ENCODE measurements at places on chromosomes 5 and 9.

GRCh38 chr9:124769549-124770358 is 1.4 kb downstream of the NR6A1 start:
- no peak for DNase-seq

DNA sequence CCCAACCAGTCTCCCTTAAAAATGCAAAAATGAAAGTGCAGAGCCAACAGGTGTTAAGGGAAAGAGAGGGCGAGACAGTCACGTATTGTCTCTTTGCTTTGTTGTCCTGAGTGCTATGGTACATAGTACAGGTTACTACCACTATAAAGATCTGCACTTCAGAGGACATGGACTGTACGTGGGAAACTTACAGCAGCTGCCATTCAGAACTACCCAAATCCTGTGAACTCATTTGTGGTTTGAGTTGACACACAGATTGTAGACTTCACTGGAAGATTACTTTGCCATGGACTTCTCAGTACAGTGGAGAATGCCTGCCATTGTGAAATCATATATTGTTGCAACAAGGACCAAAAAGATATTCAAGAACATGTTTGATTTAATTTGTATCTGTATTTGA is 34.8 kb downstream of the FBXO38 start:
- no peak for DNase-seq

- no peak for DNase-seq
Measured at GRCh38 chr5:95927927-95928723, 33.5 kb downstream of the ELL2 start.

DNA sequence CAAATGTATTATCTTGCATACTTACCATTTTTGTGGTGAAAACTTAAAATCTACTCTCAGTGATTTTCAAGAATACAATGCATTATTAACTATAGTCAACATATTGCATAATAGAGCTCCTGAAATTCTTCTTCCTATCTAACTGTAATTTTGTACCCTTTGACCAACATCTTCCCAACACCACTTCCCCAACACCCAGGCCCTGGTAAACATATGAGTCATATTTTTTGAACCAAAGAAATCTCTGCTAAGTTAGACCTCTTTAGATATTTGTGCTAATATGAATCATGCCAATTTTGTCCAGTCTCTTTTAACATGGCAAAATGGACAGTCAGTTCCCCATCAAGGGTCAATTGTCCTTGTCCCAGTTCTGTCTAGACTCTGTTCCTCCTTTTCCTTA is 18.5 kb upstream of the RGS7BP start:
- no peak for DNase-seq

GRCh38 chr5:179795049-179795862 is 1.5 kb downstream of the LTC4S start:
- no peak for DNase-seq

DNA sequence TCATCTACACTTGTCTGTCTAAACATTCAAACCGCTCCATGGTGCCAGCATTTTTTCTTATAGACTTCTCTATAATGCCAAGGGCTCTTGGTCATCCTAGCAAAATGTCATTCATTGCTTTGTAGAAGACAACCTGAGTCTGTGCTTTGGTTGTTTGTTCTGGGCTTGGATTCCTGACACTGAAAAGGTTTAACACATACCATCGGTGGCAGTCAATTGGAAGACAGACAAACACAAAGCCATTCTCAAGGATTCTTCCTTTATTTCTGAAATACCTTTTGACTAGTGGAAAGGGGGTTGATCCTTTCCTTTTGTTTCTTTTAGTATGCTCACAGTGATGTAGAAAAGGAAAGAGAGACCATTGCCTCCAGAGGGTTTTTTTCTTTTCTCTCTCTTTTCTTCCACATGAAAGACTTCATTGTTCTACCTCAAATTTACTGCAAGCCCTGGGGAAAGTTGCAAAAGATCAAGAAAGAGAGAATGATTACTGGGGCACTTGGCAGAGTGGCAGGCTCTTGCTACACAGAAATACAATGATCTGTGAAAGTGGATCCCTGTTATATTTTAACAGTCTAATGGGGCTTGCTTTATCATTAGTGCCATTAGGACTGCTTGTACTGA is 66.4 kb upstream of the TMC1 start:
- DNase-seq, result no peak

DNA sequence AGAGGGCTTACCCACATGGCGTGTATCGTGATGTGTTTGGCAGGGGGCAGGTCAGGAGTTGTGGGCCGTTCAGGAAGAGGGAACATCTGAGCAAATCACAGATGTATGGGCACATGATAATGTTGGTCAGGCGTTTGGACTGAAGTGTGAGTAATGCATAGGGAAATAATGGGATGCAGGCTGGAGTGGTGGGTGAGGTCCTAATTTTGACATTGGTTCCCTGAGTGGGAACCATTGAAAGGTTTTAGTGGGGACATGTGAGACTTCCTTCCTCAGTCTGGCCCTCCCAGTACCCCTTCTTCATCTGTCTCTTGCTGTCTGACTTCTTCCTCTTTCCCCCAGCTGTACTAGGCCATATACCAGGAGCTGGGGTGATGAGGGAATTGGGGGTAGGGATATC is 7.6 kb downstream of the OTULIN start:
- DNase-seq, result no peak

DNA sequence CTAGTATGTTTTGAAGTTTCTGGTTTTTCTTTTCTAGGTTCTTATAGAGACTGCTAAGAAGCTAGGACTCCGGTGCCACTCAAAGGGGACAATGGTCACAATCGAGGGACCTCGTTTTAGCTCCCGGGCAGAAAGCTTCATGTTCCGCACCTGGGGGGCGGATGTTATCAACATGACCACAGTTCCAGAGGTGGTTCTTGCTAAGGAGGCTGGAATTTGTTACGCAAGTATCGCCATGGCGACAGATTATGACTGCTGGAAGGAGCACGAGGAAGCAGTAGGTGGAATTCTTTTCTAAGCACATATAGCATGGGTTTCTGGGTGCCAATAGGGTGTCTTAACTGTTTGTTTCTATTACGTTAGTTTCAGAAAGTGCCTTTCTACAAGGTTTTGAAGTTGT is 52.2 kb downstream of the MTAP start:
- DNase-seq, result no peak

DNA sequence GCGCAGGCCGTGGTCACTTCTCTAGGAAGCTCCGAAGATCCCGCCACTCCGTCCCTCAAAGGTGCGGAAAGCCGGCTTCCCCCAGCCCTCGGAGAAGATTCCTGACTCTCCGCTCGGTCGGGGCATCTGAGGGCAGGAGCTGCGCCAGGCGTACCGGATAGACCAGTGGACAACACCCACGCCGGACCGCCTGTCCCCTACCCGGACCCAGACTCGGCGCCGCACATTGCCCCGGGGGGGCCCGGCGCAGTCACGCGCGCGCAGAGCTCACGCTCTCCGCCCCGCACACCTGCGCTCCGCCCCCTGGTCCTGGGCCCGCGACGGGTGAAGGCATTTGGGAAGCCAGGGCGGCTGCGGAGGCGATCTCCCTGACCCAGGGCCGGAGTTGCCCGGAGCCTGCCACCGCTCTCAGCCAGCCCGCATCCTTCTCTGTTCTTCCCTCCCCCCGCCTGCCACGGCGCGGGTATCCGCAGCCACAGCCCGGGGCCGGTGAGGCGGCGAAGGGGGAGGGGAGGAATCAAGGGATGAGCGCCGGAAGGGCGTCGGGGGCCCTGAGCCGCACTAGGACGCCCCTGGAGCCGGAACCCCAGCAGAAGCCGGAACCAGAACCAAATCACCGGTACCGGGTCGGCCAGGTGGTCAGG is 448 bp downstream of the RELL2 start:
- DNase-seq, result no peak

DNA sequence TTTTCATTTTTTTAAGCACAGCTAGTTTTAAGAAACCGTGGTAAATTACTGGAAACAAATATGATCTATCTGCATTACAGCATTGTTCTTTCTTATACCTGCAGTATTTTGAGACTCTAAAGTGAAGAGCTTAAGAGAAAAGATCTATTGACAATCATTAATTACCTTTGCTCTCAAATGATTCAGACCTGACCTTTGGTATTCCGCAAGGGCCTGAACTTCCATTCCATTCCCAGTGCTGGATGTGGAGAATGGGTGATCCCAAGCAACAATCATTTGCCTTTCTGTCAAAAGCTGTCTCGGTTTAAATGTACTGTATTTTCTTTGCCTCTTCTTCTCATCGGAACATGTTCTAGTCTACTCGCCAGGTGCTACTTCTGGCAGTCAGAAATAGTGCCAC is 18.9 kb downstream of the NREP start:
- DNase-seq, result no peak

- DNase-seq, result no peak
Measured at GRCh38 chr5:175344331-175345195, 99.4 kb downstream of the DRD1 start.

- DNase-seq, result no peak
Measured at GRCh38 chr9:78428640-78429039, 131.7 kb downstream of the PSAT1 start.

GRCh38 chr9:127388037-127388855 is 8.7 kb upstream of the SLC2A8 start:
- no peak for DNase-seq

- DNase-seq, result no peak
Measured at GRCh38 chr5:54905942-54906537, 79.4 kb downstream of the ESM1 start.

GRCh38 chr5:1052641-1053390 is 44.2 kb downstream of the NKD2 start:
- no peak for DNase-seq

DNA sequence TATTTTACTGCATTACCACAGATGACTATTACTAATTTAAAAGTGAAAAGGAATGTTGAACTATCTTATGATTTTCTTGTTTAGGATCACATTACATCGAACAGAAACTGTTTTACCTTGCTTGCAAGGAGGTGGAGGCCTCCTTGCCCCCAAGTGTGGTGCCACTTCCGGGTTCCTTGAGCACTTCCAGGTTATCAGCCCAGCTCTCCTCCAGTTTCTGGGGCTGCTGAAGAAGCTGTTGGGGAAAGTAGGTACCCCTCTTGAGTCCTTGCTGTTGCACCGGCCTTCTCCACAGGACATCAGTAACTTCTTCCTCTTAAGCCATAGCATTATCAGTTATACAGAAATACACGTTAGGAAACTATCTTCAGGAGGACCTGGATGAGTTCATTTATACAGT is 278.2 kb downstream of the DMRT2 start:
- DNase-seq, result no peak

DNA sequence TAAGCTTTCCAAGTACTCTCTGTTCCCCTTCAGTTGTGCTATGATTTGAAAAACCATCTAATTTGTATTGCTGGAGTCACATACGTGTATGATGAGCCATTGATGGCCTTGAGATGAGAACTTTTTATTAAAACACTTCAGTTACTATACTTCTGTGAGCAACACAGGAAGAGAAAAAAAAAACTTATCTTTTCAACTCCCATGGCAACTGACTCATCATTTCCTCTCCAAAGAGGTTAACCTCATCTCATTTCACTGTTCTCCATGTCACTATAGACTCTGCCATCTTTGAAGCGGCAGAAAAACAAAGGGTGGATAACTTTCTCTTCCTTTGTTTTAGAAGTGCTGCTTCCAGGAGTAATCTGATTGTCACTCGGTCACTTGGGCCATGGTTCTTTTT is 104.3 kb upstream of the PCSK1 start:
- DNase-seq, result no peak

GRCh38 chr9:84575705-84576104 is 93.8 kb upstream of the NTRK2 start:
- DNase-seq, result no peak

GRCh38 chr5:121285801-121286521 is 565.7 kb upstream of the FTMT start:
- DNase-seq, result no peak

Measured in D721Med (cell line).